ENCODE measurements at places on chromosomes 3 and 15.

DNA sequence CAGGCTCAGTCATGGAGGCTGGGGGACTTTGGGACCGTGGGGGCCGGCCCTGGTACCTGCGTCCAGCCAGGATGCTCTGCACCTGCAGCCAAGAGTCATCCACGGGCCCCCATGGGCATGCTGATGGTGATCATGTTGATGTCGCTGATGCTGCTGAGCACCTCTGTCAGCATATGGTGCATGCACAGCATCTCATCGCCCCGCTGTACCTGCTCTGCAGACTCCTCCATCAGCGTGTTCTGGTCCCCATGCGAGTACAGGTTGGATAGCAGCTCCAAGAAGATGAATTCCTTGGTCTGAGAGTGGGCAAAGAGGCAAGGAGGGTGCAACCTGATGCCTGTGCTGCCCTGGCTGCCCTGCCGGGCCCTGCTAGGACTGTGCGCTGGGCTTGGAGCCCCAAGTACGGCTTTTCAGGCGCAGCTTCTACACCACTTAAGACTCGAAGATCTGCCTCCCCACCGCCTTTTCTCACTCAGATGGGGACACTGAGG, 7.2 kb downstream of the RPS17 start:
- no peak for DNase-seq

GRCh38 chr3:63911509-63911872, 692 bp downstream of the SCAANT1 start:
- no peak for DNase-seq

DNA sequence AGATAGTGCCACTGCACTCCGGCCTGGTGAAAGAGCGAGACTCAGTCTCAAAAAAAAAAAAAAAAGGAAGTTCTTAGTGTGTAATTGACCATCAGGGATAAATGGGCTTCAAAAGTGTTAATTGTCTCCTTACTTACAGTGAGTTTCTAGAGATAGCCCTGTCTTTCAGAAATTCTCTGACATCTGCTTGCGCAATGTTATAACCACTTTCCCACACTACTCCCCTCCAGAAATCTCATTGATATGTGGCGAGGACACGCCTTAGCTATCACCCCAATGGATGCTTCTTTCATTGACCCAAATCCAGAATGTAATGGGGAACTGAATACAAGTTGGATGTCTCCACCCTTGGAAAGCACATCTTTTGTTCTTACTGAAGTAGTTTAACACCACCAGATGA, 70.9 kb downstream of the GMPS start:
- DNase-seq = no peak

- no peak for DNase-seq
Measured at GRCh38 chr3:122620399-122620798, 42.9 kb downstream of the PARP15 start.

GRCh38 chr3:186021673-186022362, 84.0 kb upstream of the TRA2B start:
- DNase-seq = no peak

GRCh38 chr15:62558640-62559380, 393.7 kb upstream of the C2CD4B start:
- no peak for DNase-seq

- DNase-seq = no peak
Measured at GRCh38 chr3:65999606-66000005, 39.1 kb downstream of the MAGI1 start.

GRCh38 chr3:73055583-73055982, 5.9 kb upstream of the EBLN2 start:
- DNase-seq = no peak

DNA sequence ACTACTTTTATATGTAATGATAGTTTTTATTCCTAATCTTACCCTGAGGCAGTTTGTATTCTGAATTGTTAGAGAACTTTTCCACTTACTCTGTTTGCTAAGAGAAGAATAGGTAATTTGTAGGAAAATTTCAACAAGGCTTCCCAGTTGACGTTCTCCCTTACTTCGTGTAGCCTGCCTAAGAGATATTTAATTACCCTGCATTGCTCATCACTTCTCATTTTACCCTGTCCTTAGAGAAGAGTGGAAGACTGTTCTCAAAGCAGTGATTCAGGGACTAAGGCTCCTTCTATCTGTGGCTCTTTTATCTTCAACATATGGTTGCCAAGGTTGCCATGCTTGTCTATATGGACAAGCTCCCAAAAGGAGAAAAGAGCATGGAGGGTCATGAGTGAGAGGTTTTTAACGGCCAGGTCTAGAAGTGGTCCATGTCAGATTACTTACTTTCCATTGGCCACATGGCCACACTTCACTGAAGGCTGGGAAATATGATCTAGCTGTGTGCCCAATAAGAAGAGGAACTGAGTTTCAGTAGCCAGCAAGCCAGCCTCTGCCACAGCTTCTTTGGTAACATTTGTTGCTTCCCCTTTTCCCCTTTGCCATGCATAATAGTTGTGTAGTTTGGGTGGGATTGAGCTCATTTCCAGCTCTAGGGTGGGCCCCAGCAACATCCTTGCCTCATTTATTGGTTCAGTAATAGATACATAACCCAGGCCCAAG, 22.1 kb downstream of the PDE8A start:
- DNase-seq = no peak

DNA sequence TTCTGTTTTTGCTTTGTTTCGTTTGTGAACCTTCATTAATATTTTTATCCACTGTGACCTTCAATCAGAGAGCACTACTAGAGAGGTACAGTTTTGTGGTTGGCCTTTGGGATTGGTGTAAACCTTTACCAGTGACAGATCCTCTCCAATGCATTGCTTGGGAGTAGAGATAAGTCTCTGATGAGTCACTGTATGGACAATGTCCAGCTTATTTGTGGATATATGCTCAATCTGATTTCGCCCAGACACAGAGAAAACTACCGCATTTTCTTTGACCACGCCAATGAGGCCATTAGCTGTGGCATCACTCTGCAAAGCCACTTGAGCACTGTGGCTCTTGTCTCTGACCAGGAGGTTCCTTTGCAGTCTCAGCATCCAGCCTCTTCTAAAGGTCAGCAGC, 964.7 kb downstream of the TUSC7 start:
- DNase-seq = no peak

GRCh38 chr15:43531018-43531670, 13.7 kb downstream of the MAP1A start:
- no peak for DNase-seq

DNA sequence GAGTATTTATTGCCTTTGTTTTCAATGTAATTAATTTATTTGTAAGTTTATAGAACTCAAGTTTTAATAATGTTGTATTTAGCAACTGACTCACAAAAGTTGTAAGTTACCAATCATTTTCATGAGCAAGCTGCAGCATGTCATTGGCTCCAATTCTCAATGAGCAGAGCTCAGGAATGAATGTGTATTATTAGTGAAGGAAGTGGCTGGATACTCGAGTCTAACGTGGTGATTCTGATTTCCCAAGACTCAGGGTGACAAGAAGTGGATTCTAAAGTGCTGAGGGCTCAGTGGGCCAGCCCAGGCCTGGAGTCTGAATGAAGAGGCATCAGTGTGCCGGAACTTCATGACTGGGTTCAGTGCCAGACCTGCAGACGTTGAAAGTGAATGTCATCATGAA, 39.6 kb downstream of the CLDN11 start:
- DNase-seq = no peak

- DNase-seq = no peak
Measured at GRCh38 chr3:52623234-52623792, 62.4 kb downstream of the PBRM1 start.

DNA sequence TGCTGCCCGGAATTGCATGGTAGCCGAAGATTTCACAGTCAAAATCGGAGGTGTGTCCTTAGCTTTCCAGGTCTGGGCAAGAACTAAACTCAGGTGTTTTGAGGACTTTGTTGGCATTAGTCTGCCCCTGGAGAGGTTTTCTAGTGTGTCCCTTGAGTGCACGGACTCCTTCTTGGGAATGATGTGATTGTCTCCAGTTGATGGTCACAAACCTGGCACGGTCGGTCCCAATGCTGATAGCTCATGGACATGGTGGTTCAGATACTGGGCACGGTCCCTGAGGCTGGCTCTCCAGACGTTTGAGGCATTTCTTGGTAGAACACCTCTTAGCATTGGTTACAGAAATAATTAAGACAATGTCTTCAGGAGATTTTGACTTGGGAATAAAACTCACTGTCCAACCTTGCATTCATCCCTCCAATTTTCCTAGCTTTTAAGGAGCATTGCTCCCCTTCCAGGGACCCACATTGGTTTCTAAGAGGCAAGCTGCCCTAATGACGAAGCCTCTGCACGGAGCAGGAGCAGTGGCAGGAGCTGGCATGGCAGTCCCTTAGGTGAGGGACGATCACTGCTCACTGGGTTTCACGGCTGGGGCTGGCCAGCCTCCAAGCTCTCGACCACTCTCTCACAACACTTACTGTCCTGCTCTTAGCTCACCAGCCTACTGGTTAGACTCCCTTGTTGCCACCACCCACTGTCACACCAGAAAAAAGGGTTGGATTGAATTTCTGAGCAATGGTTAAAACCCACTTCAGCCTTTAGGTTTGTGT, 68.1 kb downstream of the PGPEP1L start:
- DNase-seq = no peak

GRCh38 chr3:153150991-153151390, 11.0 kb upstream of the RAP2B start:
- no peak for DNase-seq

- no peak for DNase-seq
Measured at GRCh38 chr15:62783303-62783957, 259.1 kb upstream of the TPM1 start.

DNA sequence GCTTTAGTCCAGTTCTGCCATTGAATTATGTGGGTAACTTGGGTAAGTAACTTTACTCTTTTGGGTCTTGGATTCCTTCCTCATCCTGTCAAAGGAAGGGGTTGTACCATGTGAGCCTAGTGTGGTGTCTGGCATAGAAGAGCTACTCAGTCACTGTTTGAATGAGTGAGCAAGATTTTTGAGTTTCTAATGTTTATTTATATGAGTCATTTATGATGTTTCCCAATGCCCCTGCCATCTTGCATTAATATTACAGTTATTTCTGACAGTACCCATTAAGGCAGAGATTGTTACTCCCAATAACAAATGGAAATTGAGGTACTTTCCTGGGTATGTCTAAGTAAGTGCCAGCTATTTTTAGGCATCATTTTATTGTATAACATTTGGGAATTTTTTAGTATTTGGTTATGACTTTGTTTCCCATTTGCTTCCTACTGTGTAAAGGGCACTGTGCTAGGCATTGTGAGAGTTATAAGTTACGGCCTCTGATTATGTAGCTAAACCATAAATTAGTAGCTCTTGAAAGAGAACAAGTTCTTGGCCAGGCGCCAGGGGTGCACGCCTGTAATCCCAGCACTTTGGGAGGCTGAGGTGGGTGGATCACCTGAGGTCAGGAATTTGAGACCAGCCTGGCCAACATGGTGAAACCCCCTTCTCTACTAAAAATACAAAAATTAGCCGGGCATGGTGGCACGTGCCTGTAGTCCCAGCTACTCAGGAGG, 23.5 kb downstream of the NR1D2 start:
- DNase-seq = no peak
